Activated naive CD4-positive, alpha-beta T cell treated with anti-CD3 and anti-CD28 coated beads for 36 hours (primary cell): ENCODE measurements at places on chromosomes 13 and 19.

GRCh38 chr19:29593869-29594268, 12.2 kb upstream of the POP4 start:
- no peak for DNase-seq

DNA sequence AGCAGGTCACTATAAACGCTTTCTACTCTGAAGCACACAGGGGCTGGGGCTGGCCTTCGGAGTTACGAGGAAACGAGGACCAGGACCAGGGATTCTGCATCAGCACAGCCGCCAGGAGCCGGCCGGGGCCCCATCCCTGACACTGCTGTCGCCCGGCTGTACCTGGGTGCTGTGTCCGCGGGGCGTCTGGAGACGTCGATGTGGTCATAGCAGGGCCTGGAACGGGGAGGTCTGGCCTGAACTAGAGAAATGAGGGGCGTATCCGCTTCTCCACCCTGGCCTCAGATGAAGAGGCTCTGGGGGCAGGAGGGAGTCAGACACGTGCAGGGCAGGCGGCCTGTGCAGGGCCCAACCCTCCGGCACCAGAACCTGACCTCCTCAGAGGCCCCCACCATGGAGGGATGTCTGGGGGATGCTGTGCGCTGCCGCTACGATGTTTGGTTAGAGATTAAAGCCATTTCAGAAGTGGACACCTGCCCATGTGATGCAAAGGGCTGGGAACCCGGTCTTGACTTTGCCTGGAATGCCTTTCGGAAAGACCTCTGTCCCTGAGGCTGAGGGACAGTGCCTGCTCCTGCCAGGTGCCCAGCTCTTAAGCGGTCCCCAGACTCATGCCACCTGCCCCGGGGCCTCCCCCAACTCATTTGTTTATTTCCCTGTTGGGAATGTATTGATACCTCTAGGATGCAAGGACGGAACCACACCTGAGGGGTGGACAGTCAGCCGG, 21.4 kb downstream of the GAS6 start:
- no peak for DNase-seq

GRCh38 chr13:18991060-18991459, 190.6 kb downstream of the TUBA3C start:
- no peak for DNase-seq

- peak; percentile 55 for DNase-seq
Measured at GRCh38 chr13:78121459-78122348, 203.1 kb upstream of the EDNRB start.

DNA sequence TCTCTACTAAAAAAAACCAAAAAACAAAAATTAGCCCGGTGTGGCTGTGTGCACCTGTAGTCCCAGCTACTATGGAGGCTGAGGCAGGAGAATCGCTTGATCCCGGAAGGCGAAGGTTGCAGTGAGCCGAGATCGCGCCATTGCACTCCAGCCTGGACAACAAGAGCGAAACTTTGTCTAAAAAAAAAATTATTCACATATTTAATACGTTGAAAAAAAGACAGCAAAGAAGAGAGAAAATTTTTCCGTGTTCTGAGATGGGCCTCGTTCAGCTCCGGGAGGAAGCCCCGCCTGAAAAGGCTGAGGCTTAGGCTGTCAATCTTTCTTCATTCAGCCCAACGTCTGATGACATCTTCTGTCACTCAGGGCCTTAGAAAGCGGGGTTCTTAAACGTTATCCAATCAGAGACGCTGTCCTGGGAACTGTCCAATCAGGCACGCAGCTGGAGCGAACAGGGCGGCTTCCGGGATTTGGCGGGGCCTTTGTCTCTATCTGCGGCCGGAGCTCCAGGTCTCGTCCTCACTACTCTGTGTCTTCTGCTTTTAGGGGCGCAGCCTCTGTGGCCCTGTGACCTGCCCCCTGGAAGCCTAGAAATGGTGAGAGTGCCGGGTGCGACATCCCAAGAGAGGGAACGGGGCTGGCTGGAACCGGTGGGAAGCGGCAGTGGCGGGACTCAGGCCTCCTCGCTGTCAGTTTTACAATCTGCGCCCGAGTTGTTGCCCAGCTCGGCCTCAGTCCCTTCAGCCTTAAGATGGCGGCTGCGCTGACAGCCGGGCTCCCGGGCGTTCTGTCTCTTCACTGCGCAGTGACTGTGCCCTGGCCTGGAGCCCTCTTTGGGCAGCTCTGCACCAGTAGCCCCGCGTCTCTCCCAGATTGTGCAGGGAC, at the start of gene ZNF726:
TSS of gene ZNF726 (plus strand) at position 485 of the 885 bp plus-strand sequence. CDS start at position 594, 109 bp downstream.
- peak; percentile 93 for DNase-seq

DNA sequence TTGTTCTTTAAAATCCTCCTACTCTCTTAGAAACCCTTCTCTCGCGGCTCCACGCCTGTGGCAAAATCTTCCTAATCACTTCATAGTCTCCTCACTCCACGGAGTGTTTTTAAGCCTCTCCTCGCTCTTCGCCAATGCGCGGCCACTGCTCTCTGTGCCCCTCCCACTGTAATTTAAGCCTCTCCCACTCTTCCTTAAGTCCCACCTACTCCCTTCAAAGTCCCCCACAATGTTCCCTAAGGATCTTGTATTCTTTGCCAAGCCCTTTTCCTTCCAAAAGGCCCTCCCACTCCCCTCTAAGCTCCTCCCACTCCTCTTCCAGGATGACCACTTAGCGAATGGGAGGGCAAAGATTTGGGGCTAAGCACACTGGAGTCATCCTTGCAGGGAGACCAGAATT, 1.3 kb downstream of the FIZ1 start:
- DNase-seq: no peak

- DNase-seq: no peak
Measured at GRCh38 chr13:87168390-87168789, 502.8 kb upstream of the SLITRK5 start.

DNA sequence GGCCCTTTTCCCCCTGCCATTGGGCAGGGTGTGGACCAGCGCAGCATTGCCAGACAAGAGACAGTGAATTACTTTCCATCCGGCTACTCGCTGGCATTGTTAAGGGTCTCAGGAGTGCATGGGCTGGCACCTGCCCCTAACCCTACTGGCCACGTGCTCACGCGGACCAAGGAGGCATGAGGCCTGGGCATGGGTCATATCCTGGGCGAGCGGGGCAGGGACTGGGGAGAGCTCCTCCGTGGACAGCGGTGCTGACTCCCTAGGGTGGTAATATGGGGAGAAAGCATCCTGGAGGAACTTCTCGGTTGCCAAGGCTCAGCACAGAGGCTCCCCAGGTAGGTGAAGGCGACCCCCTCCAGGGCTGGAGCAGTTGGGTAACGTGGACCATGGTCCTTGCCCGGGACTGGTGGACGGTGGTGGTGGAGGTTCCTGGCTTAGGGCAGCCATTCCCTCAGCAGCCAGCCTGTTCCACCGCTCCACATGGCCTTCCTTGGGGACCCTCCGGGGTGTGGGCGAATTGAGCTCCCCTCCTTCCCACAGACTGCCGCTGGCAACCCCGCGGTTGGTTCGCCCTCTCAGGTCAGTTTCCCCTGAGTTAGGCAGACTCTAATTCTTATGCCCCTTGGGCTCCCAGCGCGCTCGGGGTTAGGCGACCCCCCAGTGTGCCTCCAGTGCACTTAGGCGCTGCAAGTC, 465.1 kb downstream of the SLITRK5 start:
- no peak for DNase-seq

DNA sequence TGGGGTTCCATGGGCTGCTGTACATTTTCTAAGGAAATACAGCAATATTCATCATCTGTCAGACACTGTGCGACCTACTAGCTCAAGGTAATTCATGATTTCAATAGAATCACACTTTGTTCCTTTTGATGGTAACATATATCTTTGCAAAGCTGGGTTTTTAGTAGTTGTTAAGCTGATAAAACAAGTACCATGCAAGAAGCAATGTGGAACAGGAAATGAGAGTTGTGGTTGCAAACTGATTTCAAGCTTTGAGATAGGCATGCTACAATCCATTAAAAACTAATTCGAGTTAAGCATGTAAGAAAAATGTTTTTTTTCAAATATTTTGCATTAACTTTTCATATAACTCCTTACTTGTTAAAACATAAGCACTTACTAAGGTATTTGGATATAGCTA, 6.8 kb upstream of the MBNL2 start:
- DNase-seq: no peak

DNA sequence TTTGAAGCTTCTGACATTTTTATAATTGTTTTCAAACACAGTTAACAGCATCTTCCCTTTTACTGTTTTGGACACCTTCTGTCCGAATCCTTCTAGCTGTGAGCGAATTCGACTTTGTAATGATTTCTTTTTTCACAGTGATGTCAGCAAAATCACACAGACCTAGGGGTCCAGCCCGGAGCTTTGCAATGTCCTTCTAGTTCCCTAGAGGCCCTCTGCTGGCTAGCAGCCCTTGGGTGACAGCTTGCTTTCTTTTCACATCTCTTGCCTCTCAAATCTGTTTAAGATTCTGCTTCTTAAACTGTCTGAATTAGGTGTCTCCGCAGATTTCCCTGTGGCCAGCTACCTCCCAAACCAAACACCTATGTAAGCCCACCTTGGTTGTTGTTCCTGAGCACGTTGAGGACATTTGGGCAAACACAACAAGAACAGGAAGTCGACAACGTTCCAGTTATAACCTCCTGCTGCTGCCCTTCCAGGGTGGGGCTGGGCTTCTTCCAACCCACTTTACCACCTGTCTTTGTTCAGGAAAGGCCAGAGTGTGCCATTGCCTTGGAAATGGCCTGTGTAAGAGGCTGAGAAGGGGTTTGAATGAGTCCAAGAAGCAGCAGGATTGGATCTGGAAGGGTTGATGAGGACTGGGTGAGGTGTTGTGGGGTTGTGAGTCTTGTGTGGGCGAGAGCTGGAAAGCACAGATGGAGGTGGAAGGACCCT, 123.1 kb downstream of the ATP8A2 start:
- DNase-seq: no peak

- DNase-seq: no peak
Measured at GRCh38 chr19:32138416-32138815, 207.0 kb upstream of the ZNF507 start.

- DNase-seq: no peak
Measured at GRCh38 chr19:14408491-14409145, 10.5 kb downstream of the DDX39A start.

DNA sequence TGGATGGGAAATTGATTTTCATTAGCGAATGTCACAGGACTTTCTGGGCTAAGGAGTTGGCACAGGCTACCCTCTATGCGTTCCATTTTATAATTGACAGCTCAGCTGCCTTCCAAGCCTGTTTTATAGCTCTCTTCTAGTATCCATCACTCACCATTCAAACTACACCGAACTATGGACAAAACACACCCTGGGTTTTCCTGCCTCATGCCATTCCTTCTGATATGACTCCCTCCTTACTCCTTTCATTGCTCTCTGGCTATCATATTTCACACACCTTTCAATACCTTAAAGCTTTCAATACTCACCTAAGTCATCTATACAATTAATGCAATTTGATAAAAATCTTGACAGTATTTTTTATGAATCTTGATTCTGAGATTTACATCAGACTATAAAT, 181.3 kb downstream of the RAP2A start:
- no peak for DNase-seq

DNA sequence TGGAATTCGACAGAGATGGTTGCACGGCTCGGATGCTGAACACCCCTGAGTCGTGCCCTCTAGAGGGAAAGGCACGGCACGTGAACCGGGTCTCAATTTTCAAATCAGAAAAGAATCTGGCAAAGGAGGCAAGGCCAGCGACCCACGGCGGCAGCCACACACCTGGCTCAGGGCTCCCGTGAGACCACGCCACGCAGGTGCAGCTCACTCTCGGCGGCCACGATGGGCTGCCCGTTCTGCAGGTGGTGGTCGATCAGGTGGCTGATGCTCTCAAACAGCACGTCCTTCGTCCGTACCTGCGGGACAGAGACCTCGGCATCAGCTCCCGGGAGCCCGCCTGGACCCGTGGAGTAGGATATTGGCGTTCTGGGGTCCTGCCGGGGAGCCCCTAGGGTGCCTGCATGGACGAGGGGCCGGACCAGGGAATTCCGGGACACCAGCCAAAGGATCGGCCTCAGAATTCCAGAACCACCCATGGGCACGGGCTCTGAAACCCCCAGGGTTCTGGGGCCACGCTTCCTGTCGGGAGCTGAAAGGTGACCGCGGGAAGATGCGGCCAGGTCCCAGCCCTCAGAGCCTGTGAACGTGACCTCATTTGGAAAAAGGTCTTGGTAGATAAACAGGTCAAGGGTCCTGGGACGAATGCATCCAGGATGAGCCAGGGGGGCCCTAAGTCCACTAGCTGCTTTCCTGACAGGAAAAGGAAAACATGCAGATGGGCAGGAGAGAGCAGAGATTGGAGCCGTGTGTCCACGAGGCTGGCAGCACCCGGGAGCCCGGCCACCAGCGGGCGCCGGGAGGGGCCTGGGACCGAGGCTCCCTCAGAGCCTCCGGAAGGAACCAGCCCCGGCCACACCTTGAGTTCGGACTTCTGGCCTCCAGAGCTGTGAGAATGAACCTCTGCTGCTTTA, 10.1 kb upstream of the C2CD4C start:
- DNase-seq: no peak

DNA sequence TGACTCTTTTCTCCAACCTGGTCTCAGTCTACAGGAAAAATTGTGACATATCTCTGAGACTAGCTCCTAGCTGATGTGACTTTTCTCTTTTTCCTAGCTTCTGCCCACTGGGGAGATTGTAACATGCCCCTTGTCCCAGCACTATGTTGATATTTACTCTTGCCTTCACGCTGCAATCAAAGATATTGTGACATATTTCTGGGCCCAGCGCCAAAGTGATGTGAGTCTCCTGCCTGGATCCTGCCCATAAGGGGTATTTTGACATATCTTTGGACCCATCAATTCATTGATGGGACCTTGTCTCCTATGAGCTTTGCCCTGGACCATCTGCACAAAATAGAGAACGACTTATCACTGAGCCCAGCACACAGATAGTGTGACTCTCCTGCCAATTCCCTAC, 41.1 kb downstream of the ZNF729 start:
- DNase-seq: no peak

DNA sequence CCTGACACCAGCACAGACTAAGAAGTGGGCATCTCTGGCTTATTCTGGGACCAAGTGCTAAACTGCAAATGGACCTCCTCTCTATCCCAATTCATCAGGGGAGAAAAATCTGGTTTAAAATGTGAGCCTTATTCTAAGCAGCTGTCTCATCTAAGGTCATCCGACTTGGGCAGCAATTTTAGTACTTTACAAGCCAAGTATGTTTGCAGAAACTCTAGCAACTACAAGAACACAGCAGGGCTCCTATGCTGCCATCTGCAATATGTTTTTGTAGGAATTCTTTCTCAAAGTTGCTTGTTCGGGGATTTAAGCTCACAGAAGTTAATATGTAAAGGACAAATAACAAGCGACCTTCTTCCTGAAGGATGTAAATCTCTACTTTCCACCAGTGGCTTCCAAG, 113.1 kb downstream of the FOXO1 start:
- no peak for DNase-seq

GRCh38 chr13:27679896-27680295, 58.2 kb downstream of the POLR1D start:
- DNase-seq: no peak

- peak; percentile 50 for DNase-seq
Measured at GRCh38 chr19:54478677-54479266, 5.7 kb upstream of the CDC42EP5 start.

DNA sequence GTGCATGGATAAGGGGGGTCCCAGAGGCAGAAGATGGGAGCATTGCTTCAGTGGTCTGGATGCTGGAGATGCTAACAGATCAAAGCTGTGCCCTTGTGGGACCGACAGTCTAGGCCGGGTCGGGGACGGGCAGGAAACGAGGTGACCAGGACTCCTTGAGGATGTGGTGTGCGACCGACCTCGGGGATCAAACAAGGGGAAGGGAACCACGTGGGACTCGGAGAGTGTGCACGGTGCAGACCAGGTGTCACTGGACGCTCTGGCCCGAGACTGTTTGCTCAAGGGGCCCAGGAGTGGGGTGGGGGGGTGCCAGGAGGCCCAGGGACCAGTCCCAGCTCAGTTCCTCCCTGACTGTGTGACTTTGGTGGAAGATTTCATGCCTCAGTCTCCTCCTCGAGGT, 6.0 kb downstream of the NFIC start:
- no peak for DNase-seq
